Osteocyte (in vitro differentiated cells): ENCODE measurements at places on chromosomes 6 and 20.
A peak's percentile ranks its signal among the peaks of the same experiment; 100 is the strongest.

GRCh38 chr6:160523223-160523622, 140.9 kb downstream of the LPA start:
- H3K27me3 ChIP-seq, result peaks cover 8% of the 10 kb centered on the region
- no peak for DNase-seq
- peaks cover 9% of the 10 kb centered on the region for H3K4me1 ChIP-seq
- H3K4me3 ChIP-seq, result no peak overlapping the region
- H3K27ac ChIP-seq, result no peak overlapping the region

DNA sequence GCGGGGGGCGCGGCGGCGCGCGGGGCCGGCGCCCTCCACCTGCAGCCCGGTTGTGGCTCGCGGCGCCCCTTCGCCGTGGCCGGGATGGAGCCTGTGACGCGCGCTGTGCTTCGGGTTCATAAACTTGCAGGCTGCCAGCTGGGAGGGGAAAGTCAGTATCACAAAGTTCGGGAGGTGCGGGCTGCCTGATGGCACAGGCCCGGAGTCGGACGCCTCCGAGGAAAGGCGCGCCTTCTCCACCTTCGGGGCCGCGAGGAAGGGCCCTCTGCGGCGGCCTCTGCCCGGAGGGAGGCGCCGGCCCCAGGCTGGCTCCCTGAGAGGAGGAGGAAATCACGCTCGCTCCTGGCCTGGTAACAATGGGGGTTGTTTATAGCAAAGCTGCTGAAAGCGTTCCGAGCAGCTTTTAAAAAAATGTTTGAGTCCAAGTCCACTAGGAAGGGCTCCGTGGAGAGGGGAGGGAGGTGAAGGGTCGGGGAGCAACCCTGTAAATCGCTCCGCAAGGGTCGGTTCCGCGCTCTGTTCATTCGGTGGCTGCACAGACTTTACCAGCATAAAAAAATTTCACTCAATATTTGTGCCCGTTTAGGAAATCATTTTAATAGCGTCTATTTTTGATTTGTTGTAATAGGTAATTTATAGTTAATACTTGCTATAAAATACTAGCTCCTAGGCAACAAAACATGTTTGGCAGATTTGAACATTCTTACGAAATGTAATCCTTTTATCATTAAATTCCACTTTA, 1.0 kb downstream of the AFDN start:
- peaks cover 2% of the 10 kb centered on the region for H3K36me3 ChIP-seq
- peak overlapping the region; percentile 85 for H3K27ac ChIP-seq
- peaks cover 48% of the 10 kb centered on the region for H3K4me1 ChIP-seq

- H3K27ac ChIP-seq, result no peak overlapping the region
- H3K4me3 ChIP-seq, result no peak overlapping the region
- no peaks in the 10 kb centered on the region for H3K27me3 ChIP-seq
- H3K36me3 ChIP-seq, result no peaks in the 10 kb centered on the region
- peak; percentile 80 for DNase-seq
- H3K4me1 ChIP-seq, result no peaks in the 10 kb centered on the region
Observed at GRCh38 chr6:138278326-138278725, 60.0 kb upstream of the PBOV1 start.

DNA sequence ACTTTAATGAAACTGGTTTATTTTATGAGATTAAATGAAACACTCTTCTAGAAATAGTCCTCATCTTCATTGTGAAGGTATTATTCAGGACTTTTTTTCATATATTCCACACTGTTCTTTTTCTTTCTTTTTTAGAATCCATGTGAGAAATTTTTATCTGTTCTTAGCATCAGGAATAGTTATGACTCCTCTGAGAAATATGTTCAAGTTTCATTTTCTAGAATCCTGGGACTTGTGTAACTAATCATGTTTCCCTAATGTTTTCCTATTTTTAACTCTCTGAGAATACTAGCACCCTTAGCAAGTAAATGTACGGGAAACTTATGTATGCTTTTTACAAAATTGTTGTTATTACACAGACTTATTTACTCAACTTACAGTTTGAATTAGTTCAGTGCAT, 407.8 kb downstream of the CBLN4 start:
- no peak overlapping the region for H3K27ac ChIP-seq
- no peaks in the 10 kb centered on the region for H3K36me3 ChIP-seq
- no peaks in the 10 kb centered on the region for H3K27me3 ChIP-seq
- DNase-seq, result no peak
- no peak overlapping the region for H3K4me3 ChIP-seq

DNA sequence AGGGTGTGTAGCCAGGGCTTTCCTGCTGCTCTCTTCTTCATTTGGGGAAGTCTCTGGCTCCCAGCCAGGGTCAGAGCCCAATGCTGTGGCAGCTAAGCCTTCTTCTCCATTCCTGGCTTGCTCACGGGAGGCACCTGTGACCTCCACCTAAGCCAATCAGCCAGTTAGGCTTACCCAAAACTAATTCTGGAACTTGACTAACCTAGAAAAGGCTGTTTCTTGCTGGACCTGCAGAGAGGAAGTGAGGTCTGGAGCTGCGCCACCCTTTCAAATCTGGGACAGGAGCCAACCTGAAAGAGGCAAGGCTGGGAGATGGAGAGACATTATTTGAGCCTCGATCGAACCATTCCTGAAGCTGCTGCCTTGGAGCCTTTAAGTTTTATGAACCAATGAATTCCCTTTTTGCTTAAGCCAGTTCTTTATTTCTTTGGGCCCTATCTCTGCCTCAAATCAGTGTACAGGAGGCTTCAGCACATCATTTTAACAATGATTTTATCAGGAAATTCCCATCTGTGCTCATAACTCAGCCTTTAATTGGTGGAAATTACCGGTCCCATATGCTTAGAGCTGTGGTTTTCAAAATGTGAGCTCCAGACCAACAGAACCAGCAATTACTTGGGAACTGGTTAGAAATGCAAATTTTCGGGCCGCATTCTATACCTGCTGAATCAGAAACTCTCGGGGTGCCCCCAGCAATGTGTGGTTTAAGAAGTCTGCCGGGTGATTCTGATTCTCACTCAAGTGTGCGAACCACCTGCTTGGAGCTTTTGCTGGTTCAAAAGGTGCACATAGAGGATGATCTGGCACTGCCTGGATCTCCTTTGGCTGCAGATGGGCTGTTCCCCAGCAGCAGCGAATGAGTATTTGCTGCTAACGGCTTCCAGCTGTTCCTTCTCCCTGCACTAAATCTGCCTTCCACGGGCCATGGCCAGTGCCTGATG, 97.4 kb upstream of the RNF24 start:
- no peak overlapping the region for H3K4me3 ChIP-seq
- no peaks in the 10 kb centered on the region for H3K36me3 ChIP-seq
- H3K27me3 ChIP-seq, result peaks cover 4% of the 10 kb centered on the region
- peaks cover 5% of the 10 kb centered on the region for H3K4me1 ChIP-seq
- H3K27ac ChIP-seq, result no peak overlapping the region
- DNase-seq, result no peak

DNA sequence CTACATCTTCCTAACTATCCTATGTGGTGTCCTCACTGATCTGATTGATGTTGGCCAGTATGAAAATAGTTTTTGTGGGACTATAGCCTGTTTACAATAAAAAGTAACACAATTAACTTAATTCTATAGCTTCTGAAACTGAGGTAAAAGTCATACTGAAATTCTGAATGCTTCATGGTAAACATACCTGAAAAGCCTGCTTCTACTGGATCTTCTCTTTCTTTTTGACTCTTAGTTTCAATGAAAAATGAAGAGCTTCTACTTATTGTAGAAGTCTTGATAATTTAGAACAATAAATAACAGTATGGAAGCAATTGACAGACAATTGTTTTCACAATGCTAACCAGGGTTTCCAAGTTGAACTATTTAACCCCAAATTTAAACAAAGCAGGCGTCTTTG, 383.9 kb upstream of the MMS22L start:
- H3K27me3 ChIP-seq, result no peaks in the 10 kb centered on the region
- H3K27ac ChIP-seq, result no peak overlapping the region
- DNase-seq, result no peak
- no peak overlapping the region for H3K4me3 ChIP-seq
- no peaks in the 10 kb centered on the region for H3K4me1 ChIP-seq

- no peaks in the 10 kb centered on the region for H3K36me3 ChIP-seq
- H3K4me3 ChIP-seq, result no peak overlapping the region
- H3K27ac ChIP-seq, result no peak overlapping the region
Observed at GRCh38 chr6:8731874-8732273, 296.5 kb upstream of the SLC35B3 start.

GRCh38 chr20:2022163-2022562, 28.3 kb upstream of the PDYN start:
- no peaks in the 10 kb centered on the region for H3K4me1 ChIP-seq
- H3K4me3 ChIP-seq, result no peak overlapping the region
- H3K27me3 ChIP-seq, result peaks cover 10% of the 10 kb centered on the region
- no peak overlapping the region for H3K27ac ChIP-seq
- DNase-seq, result no peak

- no peaks in the 10 kb centered on the region for H3K36me3 ChIP-seq
- no peak for DNase-seq
- no peak overlapping the region for H3K27ac ChIP-seq
- H3K4me3 ChIP-seq, result no peak overlapping the region
- no peaks in the 10 kb centered on the region for H3K4me1 ChIP-seq
Observed at GRCh38 chr6:164928057-164928727, 381.2 kb downstream of the C6orf118 start.

- H3K4me1 ChIP-seq, result no peaks in the 10 kb centered on the region
- no peak overlapping the region for H3K4me3 ChIP-seq
- no peak overlapping the region for H3K27ac ChIP-seq
- H3K36me3 ChIP-seq, result peaks cover 47% of the 10 kb centered on the region
- no peak for DNase-seq
Observed at GRCh38 chr20:19958219-19958618, 58.9 kb upstream of the NAA20 start.

DNA sequence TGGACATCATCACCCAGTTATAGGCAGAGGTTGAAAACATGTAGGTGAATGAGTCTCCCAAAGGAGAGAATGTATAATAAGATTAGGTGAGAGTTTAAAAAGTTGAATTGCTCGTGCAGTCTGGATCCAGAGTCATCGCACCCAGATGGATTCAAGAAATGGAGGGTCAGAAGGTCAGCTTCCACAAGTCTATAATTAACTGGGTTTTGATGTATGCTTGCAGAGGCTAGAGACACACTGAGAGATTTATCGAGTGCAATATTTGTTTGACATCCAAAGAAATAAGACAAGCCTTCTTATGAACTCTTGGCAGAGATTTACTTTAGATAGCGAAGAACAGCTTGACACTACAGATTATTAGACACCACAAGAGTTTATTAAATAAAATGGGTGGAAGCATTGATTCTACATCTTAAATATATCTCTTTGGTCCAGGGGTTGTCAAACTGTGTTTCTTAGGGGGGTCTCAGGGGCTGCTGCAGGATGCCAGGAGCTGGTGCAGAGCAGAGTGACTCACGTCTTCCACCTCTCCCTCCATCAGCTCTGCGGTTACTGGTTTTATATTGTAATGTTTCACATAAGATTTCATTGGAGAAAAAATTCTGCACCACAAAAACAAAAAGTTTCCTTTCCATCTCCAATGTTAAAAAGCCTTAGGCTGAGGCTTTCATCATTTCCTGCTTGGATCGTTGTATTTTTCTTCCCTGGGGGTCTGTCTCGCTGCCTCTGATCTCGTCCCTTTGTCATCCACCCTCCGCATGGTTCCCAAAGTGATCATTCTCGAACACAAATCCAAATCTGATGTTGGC, 176.2 kb upstream of the AHI1 start:
- H3K4me1 ChIP-seq, result peaks cover 13% of the 10 kb centered on the region
- H3K27me3 ChIP-seq, result no peaks in the 10 kb centered on the region
- H3K36me3 ChIP-seq, result no peaks in the 10 kb centered on the region
- no peak overlapping the region for H3K27ac ChIP-seq
- no peak overlapping the region for H3K4me3 ChIP-seq

DNA sequence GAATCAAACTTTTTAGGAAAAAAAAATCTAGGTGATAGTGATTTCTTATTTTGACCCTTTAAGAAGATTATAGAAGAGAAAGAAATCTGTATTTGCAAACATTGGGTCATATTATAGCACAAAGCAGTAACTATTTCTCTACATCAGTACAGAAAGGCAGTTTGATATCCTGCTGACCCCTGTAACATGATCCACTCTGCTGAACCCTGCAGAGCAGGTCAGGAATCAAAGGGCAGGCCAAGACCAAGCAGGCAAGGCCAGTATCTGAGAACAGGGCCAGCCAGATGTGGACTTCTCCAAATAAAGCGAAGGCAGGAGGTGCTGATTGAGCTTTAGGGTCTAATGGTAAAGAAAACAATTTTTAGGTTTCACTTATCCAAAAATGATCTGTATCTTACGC, 239.4 kb downstream of the PTPRK start:
- peaks cover 30% of the 10 kb centered on the region for H3K4me1 ChIP-seq
- H3K27me3 ChIP-seq, result no peaks in the 10 kb centered on the region
- peaks cover 2% of the 10 kb centered on the region for H3K36me3 ChIP-seq
- no peak overlapping the region for H3K4me3 ChIP-seq
- H3K27ac ChIP-seq, result no peak overlapping the region
- no peak for DNase-seq

GRCh38 chr20:24489631-24490260, 20.3 kb downstream of the SYNDIG1 start:
- H3K4me3 ChIP-seq, result no peak overlapping the region
- H3K27me3 ChIP-seq, result no peaks in the 10 kb centered on the region
- no peak for DNase-seq
- no peaks in the 10 kb centered on the region for H3K36me3 ChIP-seq
- no peak overlapping the region for H3K27ac ChIP-seq
- no peaks in the 10 kb centered on the region for H3K4me1 ChIP-seq
